H9 (cell line): ENCODE measurements at places on chromosomes 11 and 22. TPM values are rescaled to one million over a fixed set of nuclear protein-coding genes. Genes with fewer than 3 reads are reported as not detected.

The C11orf16 gene
- 0.15 TPM in 1 of 2 replicates, not detected in the other for total RNA-seq

The ST14 gene
- 22.4 and 22.9 TPM in 2 replicates for total RNA-seq

The C11orf65 gene
- total RNA-seq, result 0.55 and 0.66 TPM in 2 replicates

DNA sequence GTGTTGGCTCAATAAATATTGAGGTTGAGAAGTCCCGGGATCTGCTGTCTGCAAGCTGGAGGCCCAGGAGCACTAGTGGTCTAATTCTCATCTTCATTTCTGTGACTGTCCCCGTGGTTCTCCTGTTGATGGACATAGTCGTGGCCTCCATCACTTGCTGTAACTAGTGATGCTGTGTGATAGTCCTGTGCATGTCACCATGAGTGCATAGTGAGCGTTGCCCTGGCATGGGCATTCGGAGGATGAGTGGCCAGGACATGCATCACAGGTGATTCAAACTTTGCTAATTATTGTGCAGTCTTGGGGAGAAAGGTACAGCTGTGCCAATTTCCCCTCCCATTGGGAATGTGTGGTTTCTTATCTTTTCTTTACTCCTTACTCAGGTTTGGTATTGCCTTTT lies 902.2 kb downstream of the BRD1 start:
- DNase-seq, result no peak

DNA sequence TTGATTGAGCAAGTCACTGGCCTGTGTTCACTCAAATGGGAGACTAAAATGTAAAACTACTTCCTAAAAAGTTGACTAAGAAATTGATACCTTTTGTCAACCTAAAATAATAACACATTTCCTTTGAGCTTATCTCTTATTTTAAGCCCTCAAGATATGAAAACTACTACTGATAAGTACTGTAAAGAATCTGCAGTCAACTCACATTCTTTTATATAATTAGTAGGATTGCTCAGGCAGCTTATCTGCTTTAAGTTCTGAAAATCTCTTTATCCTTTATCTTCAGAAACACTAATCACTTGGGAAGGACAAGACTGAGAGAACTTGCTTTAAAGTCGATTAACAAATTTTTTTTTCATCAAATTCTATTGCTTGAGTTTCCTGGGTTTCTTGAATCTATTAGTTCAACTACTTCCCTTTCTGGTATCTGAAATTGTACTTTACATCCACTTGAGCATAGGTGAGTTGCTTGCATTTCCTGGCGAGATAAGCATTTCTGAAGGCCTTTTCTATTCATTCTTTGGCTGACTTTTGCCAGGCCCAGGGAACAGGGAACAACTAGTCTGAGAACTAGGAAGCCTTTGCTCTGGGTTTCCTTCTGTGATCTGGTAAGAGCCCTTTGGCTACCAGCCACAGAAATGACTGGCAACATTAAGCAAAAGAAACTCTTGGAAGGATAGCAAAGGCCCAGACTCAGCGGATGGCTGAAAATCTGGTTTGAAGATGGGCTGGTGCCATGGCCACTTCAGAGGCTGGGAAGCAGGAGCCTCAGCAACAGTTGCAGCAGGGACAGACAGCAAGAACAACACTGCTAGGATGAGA lies 19.3 kb upstream of the CSRP3 start:
- no peak for DNase-seq
